T-cell (primary cell): ENCODE measurements at places on chromosomes 6 and 20. TPM values are rescaled to one million over a fixed set of nuclear protein-coding genes. Genes with fewer than 3 reads are reported as not detected.

FRK gene
- 0.02 TPM for total RNA-seq

TEAD3 gene
- total RNA-seq: not detected

TMEM74B gene
- not detected for total RNA-seq

RREB1 gene
- 39.4 TPM for total RNA-seq

SLPI gene
- total RNA-seq: 1.7 TPM

GPX5 gene
- not detected for total RNA-seq

TPBG gene
- total RNA-seq: 0.58 TPM

VSTM2L gene
- not detected for total RNA-seq

LPA gene
- not detected for total RNA-seq

ENPP1 gene
- 0.35 TPM for total RNA-seq

C6orf15 gene
- not detected for total RNA-seq

HLA-DQA1 gene
- 25.8 TPM for total RNA-seq

ADGRB3 gene
- total RNA-seq: not detected

ULBP1 gene
- total RNA-seq: 0.14 TPM

GGTLC1 gene
- not detected for total RNA-seq

C20orf202 gene
- 0.37 TPM for total RNA-seq

PTGIS gene
- total RNA-seq: 0.22 TPM

COL21A1 gene
- not detected for total RNA-seq

STXBP5 gene
- 31.0 TPM for total RNA-seq

WFDC5 gene
- not detected for total RNA-seq

SMIM26 gene
- total RNA-seq: 63.4 TPM

HLA-DOA gene
- total RNA-seq: 9.3 TPM

MYB gene
- 4.4 TPM for total RNA-seq

MOG gene
- total RNA-seq: not detected

NKX2-4 gene
- total RNA-seq: not detected

TREM1 gene
- total RNA-seq: not detected

CAGE1 gene
- total RNA-seq: 0.75 TPM

BCAS1 gene
- 0.70 TPM for total RNA-seq

LY6G5C gene
- 5.8 TPM for total RNA-seq

TRIM31 gene
- 0.44 TPM for total RNA-seq

DAAM2 gene
- total RNA-seq: 0.07 TPM

TFAP2D gene
- total RNA-seq: not detected

KIF13A gene
- 0.86 TPM for total RNA-seq

PSORS1C1 gene
- total RNA-seq: not detected

FAM110A gene
- 12.7 TPM for total RNA-seq

INSM1 gene
- total RNA-seq: not detected

ZKSCAN3 gene
- total RNA-seq: 5.8 TPM

NR2E1 gene
- total RNA-seq: not detected

NFS1 gene
- total RNA-seq: 31.2 TPM

OOEP gene
- total RNA-seq: not detected

ZBTB24 gene
- 14.4 TPM for total RNA-seq

MICB gene
- 16.1 TPM for total RNA-seq

EYA2 gene
- total RNA-seq: not detected

CD40 gene
- total RNA-seq: 5.9 TPM

PIGU gene
- total RNA-seq: 13.6 TPM

DLL1 gene
- 4.7 TPM for total RNA-seq

PSMA7 gene
- total RNA-seq: 208 TPM

MDFI gene
- not detected for total RNA-seq

ZNF292 gene
- 78.1 TPM for total RNA-seq

GNAS-AS1 gene
- total RNA-seq: 1.7 TPM

FAM217A gene
- total RNA-seq: not detected

PACSIN1 gene
- 0.86 TPM for total RNA-seq

KIFC1 gene
- total RNA-seq: 2.9 TPM

GCNT2 gene
- total RNA-seq: 3.4 TPM

POU5F1 gene
- total RNA-seq: 2.1 TPM

GSTA2 gene
- total RNA-seq: not detected

MTG2 gene
- 44.1 TPM for total RNA-seq
